H1 (cell line): ENCODE measurements at places on chromosomes 1 and 21. TPM values are rescaled to one million over a fixed set of nuclear protein-coding genes. Genes with fewer than 3 reads are reported as not detected.
A peak's percentile ranks its signal among the peaks of the same experiment; 100 is the strongest.

DNA sequence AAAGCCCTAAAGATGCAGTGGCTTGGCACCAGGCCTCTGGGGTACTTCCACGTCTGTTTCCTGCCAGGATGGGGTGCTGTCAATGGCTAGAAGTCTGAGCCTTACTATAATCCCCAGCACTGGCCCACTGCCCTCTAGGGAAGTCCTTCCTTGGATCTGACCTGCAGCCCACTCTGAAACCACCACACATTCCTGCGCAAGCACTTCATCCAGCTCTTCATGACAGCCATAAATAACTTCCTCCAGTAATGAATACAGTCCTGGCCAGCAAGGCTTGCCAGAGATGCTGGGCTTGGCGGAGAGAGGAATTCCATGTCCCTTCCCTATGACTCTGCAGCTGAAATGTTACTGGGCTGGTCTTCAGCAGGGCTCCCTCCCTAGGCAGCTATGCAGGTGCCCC lies 32.6 kb downstream of the ALPL start:
- H3K4me3 ChIP-seq: no peak overlapping the region
- no peaks in the 10 kb centered on the region for H3K36me3 ChIP-seq
- no peaks in the 10 kb centered on the region for H3K27me3 ChIP-seq

DNA sequence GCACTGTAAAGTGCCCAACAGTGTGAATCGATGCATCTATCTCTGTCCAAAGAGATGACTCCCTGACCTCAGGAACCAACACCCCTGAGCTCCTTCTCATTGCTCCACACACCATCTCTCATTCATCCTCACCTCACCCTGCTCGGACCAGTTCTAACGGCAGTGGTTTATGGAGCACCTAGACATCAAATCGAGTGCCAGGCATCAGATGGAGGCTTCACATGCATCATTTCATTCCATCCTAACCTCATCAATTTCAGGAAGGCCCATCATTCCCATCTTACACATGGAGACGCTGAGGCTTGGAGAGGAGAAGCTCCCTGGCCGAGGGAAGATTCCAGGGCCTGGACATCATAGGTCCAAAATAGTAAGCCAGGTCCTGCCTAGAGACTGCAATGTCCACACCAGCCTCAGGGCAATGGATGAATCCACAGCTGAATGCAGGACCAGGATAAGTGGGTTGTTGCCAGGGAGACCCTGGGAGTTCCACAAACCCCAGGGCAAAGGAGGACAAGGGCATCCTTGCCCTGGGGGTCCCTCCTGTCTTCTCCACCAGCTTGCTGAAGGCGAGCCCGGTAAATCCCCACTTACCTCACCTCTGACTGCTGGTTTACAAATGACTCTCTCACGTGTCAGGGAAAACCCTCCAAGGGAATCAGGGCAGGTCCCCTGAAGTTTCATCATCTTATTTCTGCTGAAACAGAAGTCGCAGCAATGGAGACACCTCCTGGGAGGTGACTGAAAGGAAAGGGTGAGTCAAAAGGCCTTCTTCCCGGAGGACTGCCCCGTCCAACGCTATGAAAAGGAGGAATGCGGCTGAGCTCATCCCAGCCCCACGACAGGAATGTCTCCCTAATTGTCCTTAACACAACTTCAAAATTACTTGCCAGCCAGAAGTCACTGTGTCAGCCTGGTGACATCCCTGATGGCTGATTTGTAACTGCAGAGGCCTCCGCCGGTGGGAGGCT lies 9.0 kb upstream of the IFFO2 start:
- no peak for DNase-seq
- H3K4me1 ChIP-seq: no peaks in the 10 kb centered on the region
- H3K27me3 ChIP-seq: peaks cover 2% of the 10 kb centered on the region; the same call in 1 of the 2 replicates
- no peaks in the 10 kb centered on the region for H3K36me3 ChIP-seq
- H3K4me3 ChIP-seq: no peak overlapping the region

DNA sequence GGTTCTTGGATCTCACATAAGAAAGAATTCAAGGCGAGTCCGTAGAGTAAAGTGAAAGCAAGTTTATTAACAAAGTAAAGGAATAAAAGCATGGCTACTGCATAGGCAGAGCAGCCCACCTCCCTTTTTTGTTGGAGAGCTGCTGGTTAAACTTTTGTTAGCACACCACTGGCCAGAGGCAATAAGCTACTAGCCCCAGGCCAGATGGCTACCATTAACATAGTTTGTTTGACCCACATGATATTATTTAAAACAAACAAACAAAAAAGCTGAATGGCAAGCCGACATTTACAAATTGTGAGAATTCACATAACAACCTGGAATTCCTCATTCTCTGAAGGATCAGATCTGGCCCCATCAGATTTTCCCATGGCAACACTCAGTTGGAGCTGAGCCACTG lies 19.1 kb upstream of the PAXBP1 start:
- no peak for DNase-seq
- no peak overlapping the region for H3K4me3 ChIP-seq

Gene IVL
- not detected in 2 replicates for total RNA-seq

GRCh38 chr21:46119637-46120271 lies 21.8 kb downstream of the COL6A2 start:
- no peak overlapping the region for H3K27ac ChIP-seq
- H3K27me3 ChIP-seq: no peaks in the 10 kb centered on the region
- H3K36me3 ChIP-seq: no peaks in the 10 kb centered on the region
- no peak for DNase-seq

DNA sequence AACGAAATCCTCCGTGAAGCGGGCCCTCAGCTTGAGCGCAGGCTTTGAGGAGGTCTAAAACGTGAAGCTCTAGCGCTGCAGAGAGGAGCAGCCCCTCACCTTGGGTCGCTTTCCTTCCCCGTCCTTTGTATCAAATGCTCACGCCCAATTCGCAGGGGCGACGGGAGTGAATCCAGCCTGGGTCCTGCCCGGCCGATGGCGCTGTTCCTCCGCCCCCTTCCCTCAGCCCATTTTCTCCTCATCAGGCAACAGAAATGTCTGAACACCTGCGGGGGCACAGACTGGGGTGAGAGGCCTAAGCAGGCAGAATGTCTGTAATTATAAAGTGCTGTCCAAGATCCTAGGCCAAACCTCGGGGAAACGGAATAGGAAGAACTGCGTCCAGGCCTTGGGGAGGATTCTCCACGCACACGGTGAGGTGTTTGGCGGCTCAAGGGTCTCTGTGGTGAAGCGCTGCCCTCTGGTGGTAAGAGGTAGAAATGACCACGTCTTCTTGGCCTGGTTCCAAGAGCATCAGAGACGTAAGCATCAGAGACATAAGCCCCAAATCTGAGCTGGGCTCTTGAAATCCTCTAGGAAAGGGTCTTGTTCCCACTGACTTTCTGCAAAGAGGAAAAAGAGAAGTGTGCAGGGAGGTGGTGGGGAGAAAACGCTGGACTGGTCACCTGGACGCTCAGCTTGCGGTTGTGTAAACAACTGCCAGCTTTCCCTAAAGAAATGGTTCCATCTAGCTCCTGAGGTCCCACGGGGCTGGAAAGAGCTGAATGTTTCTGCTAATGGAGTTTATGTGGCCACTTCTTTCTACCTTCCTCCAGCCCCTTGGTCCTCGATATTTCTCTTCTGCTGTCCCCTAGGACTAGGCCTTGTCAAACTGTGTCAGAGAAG lies 92.1 kb upstream of the CD53 start:
- H3K4me3 ChIP-seq: peak overlapping the region; percentile 61

Gene KCNJ9
- 0.08 and 0.13 TPM in 2 replicates for total RNA-seq

GRCh38 chr1:57229076-57229475 lies 194.8 kb downstream of the DAB1 start:
- H3K27ac ChIP-seq: no peak overlapping the region
- no peak for DNase-seq
- no peaks in the 10 kb centered on the region for H3K27me3 ChIP-seq
- H3K4me1 ChIP-seq: no peaks in the 10 kb centered on the region; the same call in 1 of the 2 replicates
- H3K36me3 ChIP-seq: no peaks in the 10 kb centered on the region
- H3K4me3 ChIP-seq: no peak overlapping the region

- H3K4me3 ChIP-seq: no peak overlapping the region
- no peak for DNase-seq
- no peak overlapping the region for H3K27ac ChIP-seq
- no peaks in the 10 kb centered on the region for H3K27me3 ChIP-seq
- H3K4me1 ChIP-seq: peaks cover 4% of the 10 kb centered on the region
- H3K36me3 ChIP-seq: no peaks in the 10 kb centered on the region
These were observed 19.6 kb downstream of the KANK4 start for GRCh38 chr1:62299426-62300200.

DNA sequence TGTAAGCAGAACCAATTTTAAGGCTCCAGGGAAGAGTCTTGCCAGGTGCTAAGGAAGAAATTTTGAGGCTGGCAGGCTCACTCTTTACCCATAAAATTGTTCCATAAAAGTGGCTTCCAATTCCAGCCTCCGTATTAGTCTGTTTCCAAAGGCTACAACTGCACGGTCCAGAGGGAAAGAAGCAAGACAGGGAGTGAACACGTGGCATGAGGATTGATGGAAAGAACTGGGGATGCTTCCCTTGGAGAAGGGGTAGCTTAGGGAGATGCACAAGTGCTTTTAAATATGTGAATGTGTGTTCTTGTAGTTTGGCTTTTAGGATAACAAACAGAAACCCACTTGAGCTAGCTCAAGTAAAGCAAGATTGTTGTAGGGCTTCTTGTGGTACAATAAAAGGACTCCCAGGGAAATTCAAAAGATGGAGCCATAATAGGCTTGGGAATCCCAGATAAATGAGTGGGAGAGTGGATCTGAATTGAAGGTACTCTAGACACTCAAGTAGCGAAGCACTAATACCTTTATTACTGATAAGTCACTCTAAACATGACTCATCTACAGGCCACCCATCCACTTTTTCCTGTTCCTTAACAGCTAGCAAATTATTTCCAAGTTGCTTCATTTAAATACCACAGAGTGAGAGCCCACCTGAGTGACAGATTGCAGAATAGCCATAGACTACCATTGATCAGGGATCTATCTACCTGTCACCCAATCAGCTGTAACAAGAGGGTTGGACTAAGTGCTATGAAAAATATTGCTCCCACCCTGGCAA lies 34.8 kb upstream of the NPL start:
- H3K36me3 ChIP-seq: no peaks in the 10 kb centered on the region
- H3K4me1 ChIP-seq: no peaks in the 10 kb centered on the region
- no peak for DNase-seq
- no peak overlapping the region for H3K27ac ChIP-seq
